ENCODE measurements at places on chromosomes 12 and 14.

DNA sequence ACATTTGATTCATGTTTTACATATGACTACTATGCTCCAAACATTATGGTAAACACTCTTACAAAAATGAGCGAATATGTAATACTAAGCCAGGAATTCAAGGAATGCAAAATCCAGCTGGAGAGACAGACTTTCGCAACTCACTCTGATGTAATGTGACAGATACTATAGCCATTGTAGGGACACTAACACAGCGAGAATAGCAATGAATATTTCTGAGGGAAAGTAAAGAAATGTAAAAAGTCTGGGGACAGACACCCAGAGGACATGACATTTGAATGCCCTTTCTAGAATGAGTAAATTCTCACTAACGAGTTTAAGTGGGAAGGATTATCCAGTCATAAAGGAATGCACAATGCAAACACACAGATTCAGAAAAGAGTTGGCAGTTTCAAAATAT is 121.9 kb downstream of the PIK3C2G start:
- peak; percentile 45 for DNase-seq

GRCh38 chr12:123026094-123026853 is 45.8 kb downstream of the ARL6IP4 start:
- no peak for DNase-seq

- DNase-seq: no peak
Observed at GRCh38 chr14:89621791-89622638, 205.0 kb upstream of the FOXN3 start.

- no peak for DNase-seq
Observed at GRCh38 chr12:49578471-49579112, 10.7 kb upstream of the MCRS1 start.

DNA sequence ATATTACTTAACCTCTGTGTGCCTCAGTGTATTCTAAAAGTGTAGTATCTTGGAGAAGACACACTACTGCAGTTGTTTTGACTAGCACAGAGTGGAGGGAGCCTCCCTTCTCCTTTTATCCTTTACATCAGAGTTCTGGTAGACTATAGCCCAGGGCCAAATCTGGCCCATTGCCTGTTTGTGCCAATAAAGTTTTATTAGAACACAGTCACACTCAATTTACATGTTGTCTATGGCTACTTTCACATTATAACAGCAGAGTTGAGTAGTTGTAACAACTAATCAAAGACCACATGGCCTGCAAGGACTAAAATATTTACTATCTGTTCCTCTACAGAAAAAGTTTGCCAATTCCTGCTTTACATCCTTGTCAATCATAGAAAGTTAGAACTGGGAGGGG is 27.7 kb upstream of the IGF1 start:
- no peak for DNase-seq

- DNase-seq: no peak
Observed at GRCh38 chr12:128814411-128815261, 9.1 kb downstream of the SLC15A4 start.

DNA sequence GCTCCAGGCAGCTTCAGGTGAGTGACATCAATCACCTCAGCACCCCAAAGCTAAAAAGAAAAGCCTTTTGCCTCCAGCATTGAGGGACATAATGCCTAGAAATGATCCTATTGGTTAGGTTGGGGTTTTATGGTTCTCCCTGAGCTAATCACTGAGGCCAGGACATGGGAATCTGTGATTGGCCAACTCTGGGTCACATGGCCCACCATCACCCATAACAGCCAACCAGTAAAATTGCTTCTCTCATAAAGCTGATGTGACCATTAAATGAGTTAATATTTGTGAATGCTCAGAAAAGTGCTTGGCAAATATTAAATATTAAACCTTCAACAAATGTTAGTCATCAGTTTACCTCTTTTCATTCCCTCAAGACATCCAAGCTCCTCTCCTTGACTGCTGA is 60.2 kb downstream of the TBX3 start:
- DNase-seq: no peak

GRCh38 chr12:113655919-113656318 is 184.2 kb upstream of the LHX5 start:
- DNase-seq: no peak

DNA sequence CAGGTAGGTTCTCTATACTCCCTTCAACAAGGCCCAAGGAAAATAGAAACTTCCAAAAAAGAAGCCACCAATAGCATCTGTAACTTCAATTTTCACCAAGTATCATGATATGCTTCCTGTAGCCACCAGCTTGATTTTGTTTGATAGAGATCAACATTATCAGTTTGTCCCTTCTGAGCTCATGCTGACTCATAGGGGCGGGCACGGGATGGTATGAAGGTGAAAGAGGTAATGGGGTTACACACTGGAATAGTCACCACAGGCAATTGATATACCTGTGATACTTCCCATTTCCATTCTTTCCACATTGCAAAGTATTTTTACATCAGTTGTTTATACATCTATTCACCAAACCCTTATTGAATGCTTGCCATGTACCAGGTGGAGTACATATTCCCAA is 134.1 kb downstream of the KCNA5 start:
- DNase-seq: no peak

DNA sequence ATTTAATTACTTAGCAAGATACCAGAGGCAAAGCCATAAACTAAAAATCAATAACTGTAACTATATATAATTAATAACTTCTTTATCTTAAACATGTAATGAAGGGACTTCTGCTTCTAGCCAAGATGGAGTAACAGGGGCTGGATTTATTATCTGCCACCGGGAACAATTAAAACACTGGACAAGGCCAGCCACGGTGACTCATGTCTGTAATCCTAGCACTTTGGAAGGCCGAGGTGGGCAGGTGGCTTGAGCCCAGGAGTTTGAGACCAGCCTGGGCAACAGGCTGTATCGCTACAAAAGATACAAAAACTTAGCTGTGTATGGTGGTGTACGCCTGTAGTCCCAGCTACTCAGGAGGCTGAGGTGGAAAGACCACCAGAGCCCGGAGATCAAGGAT is 113.6 kb downstream of the TAOK3 start:
- no peak for DNase-seq

DNA sequence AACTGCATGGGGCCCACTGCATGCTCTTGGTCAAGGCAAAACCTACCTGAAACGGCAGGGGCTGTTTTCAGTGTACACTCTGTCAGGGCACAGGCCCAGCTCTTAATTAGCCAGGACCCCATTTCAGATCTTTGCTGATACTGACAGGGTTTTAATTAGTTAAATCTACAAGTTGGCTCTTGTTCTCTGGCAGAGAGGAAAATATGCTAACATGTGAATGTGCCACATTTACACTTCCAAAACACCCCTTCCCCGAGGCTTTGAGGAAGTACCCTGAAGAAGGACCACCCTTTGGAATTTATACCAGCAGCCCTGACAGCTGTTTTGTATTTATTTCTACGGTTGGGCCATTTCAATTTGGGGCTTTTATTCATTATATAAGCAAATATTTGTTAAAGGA is 66.3 kb downstream of the OTX2 start:
- DNase-seq: no peak

- DNase-seq: no peak
Observed at GRCh38 chr12:58919231-58920101, 838 bp downstream of the LRIG3 start.

DNA sequence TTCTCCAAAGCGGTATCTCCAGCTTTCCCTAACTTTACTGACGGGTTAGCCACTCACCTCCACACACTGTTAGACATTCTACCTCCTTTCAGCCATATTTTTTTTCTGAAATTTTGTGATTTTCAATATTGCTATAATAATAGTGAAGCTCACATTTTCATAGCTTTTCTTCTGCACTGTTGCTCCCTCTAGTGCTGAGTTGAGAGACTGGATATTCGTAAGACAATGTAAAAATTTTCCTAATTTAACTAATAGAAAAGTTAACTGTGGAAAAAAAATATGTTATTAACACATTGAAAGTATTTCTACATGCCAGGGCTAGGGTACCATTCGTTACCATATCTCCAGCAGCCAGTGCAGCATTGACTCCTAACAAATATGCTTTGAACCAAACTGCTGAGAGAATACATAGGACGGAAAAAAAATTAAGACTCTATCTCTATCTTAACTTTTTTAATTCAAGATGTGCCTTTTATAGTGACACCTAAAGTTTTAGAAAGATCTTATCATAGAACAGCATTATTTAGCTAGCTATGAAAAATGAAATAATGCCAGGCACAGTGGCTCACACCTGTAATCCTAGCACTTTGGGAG is 48.7 kb upstream of the ABCC9 start:
- DNase-seq: peak; percentile 19

GRCh38 chr12:3568695-3569094 is 77.7 kb downstream of the PRMT8 start:
- DNase-seq: no peak

DNA sequence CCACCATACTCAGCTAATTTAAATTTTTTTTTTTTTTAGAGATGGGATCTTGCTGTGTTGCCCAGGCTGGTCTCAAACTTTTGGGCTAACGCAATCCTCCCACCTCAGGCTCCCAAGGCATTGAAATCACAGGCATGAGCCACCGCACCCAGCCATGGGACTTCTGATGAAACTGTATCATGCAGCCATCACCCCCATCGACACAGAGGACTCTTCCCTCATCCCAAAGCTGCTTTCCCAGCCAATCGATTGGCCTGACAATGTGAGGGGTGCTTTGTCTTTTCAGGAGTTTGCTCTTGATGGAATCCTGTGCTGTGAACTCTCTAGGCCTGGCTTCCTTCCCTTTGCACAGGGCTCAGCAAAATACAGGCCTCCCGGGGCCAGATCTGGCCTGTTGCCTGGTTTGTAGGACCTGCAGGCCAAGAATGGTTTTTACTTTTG is 59.6 kb upstream of the NCOR2 start:
- peak; percentile 73 for DNase-seq

DNA sequence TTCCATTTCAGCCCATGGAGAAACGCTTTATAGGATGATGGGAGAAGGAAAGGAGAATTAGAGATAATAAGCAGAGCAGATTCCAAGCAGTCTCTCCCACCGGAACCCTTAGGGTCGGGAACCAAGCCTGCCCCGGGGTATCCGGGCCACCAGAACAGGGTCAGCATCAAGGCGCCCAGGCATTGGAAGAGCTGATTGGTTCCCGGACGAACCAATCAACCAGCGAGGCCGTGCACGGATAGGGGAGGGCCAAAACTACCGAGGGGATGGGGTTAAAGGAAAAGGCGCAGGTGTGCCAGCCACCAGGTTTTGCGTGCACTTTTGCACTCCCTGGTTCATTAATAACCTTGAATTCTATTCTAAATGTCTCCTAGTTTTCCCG is 1.7 kb downstream of the PPM1H start:
- DNase-seq: peak; percentile 13

DNA sequence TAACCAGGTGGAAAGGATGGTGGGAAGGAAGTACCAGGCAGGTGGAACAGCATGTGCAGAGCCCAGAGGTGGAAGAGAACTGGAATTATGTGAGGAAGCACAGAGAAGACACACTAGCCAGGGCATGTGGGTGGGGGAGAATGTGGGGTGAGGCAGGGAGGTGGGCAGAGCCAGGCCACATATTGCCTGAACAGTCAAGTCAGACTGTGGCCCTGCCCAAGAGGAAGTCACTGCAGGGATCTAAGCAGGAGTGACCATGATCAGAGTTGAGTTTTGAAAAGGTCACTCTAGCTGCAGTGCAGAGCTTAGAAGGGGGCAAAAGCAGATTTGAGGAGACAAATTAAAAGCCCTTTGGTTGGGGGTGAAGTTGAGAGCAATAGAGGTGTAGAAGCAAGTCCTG is 114.0 kb upstream of the SLC38A2 start:
- DNase-seq: no peak

- DNase-seq: no peak
Observed at GRCh38 chr12:43863770-43864366, 28.0 kb downstream of the TMEM117 start.

DNA sequence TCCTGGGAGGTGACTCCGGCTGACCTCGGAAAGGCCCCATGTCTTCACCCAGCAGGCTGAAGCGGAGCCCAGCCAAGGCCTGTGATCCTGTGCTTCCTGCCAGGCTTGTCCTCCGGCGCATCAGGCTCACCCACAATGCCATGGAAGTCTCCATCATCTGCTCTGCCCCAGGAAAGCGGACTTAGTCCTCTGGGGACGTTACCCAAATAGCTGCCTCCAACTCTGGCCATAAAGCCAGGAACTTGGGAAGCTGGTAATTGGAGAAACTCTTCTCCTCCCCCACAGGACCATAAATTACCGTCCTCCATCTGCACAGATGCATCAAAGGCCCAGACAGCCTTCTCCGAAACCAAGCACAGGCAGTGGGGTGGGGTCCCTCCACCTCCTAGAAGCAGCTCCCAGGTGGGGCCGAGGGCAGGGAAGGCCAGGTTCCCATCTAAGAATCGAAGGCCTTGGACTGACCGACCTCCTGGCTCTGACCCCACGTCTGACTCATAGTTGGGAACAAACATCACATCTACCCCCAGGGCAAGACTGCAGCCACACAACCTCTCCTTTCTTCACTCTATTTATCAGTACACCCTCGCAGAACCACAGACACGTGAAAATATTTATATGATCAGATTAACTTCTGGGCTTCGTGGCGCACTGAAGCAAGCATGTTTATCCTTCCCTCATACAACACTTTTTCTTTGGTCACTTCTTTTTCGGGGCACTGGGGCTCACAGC is 56.4 kb downstream of the PITPNM2 start:
- DNase-seq: no peak

GRCh38 chr12:127358888-127359287 is 908.1 kb upstream of the TMEM132C start:
- no peak for DNase-seq

- no peak for DNase-seq
Observed at GRCh38 chr14:56120091-56120691, 2.0 kb downstream of the PELI2 start.

DNA sequence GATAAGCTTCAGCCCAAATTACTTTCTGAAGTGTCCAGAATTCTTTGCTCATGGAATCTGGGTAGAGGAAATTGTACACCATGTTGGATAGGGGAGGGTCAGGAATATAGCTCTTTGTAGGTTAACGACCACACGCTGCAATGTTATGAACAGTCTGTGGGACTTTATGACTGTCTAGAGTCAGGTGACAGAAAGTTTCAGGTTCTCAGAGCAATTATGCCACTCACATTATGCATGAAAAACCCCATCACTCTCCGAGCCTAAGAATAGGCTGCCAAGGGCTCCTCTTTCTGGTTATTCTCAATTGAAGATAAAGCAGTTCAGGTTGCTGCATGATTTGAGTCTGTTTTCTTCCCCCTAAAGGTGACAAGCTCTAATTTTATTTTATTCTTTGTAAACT is 430.9 kb downstream of the ATP23 start:
- no peak for DNase-seq
